ENCODE measurements at places on chromosomes 11 and 22. TPM values are rescaled to one million over a fixed set of nuclear protein-coding genes. Genes with fewer than 3 reads are reported as not detected.

The GALNT18 gene
- 2.7 TPM for total RNA-seq

The HORMAD2 gene
- not detected for total RNA-seq

The UPK2 gene
- not detected for total RNA-seq

The FAT3 gene
- total RNA-seq = not detected

The TRIM51 gene
- total RNA-seq = not detected

The TECTA gene
- total RNA-seq = 0.19 TPM

The APOA4 gene
- total RNA-seq = not detected

The SHANK3 gene
- total RNA-seq = 0.05 TPM

The BMAL1 gene
- total RNA-seq = 20.2 TPM

The MPPED1 gene
- not detected for total RNA-seq

- peaks cover 2% of the 10 kb centered on the region for H3K27me3 ChIP-seq
- no peak overlapping the region for H3K4me3 ChIP-seq
- no peaks in the 10 kb centered on the region for H3K36me3 ChIP-seq
- H3K27ac ChIP-seq = no peak overlapping the region
- no peaks in the 10 kb centered on the region for H3K4me1 ChIP-seq
Observed at GRCh38 chr11:12973528-12974181, 35.5 kb upstream of the RASSF10 start.

GRCh38 chr22:41216984-41217383 is 11.9 kb downstream of the L3MBTL2 start:
- H3K27me3 ChIP-seq = no peaks in the 10 kb centered on the region
- DNase-seq = no peak
- H3K27ac ChIP-seq = peak overlapping the region; percentile 44
- peaks cover 19% of the 10 kb centered on the region for H3K4me1 ChIP-seq
- no peak overlapping the region for H3K4me3 ChIP-seq

GRCh38 chr11:11217289-11217928 is 135.6 kb downstream of the CSNK2A3 start:
- H3K36me3 ChIP-seq = no peaks in the 10 kb centered on the region
- DNase-seq = no peak
- no peak overlapping the region for H3K4me3 ChIP-seq
- no peaks in the 10 kb centered on the region for H3K4me1 ChIP-seq

DNA sequence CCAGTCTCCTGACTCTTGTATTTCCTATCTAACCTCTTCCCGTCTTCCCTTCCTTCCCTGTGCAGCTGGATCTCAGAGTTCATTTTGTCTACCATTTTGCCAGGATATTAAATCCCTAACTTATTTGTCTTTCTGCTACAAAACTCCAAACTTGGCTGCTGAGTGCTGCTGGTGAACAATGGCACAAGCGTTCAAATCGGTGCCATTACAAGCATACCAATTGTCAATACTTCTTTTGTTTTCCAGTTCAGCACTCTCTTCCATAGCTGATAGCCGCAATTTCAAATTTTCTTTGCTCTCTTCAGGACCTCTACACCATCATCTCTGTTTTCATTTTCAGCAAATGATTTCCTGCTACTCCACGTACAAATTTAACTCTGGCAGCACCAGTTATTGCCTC is 13.4 kb downstream of the IL18 start:
- no peaks in the 10 kb centered on the region for H3K27me3 ChIP-seq
- H3K36me3 ChIP-seq = no peaks in the 10 kb centered on the region
- no peak overlapping the region for H3K27ac ChIP-seq
- no peak overlapping the region for H3K4me3 ChIP-seq
- no peaks in the 10 kb centered on the region for H3K4me1 ChIP-seq

DNA sequence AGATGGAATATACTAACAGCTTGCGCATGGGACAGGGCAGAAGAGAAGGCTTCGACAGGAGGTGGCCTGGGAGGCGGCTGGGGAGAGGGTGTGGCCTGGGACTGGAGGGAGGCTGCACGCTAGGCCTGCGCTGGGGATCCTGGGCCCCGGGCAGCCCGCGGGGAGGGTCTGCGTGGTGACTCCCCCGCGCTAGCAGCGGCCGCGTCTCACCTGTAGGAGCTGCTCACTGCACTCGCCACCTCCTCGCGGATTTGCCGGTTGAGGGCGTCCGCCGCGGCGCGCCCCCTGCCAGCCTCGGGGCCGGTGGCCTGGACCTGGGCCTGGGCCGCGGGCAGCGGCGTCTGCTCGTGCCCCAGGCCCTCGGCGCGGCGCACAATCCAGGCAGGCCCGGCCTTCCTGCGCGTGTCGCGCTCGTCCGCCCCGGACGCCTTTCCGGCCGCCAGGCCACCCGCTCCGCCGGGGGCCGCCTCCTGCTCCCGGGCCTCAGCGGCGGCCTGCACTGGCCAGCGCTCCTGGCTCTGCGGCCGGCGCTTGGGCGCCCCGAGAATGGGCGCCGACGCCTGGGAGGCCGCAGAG is 1.5 kb downstream of the MAP6 start:
- peak; percentile 27 for DNase-seq
- peak overlapping the region; percentile 17 for H3K4me3 ChIP-seq
- H3K27me3 ChIP-seq = peaks cover 69% of the 10 kb centered on the region

DNA sequence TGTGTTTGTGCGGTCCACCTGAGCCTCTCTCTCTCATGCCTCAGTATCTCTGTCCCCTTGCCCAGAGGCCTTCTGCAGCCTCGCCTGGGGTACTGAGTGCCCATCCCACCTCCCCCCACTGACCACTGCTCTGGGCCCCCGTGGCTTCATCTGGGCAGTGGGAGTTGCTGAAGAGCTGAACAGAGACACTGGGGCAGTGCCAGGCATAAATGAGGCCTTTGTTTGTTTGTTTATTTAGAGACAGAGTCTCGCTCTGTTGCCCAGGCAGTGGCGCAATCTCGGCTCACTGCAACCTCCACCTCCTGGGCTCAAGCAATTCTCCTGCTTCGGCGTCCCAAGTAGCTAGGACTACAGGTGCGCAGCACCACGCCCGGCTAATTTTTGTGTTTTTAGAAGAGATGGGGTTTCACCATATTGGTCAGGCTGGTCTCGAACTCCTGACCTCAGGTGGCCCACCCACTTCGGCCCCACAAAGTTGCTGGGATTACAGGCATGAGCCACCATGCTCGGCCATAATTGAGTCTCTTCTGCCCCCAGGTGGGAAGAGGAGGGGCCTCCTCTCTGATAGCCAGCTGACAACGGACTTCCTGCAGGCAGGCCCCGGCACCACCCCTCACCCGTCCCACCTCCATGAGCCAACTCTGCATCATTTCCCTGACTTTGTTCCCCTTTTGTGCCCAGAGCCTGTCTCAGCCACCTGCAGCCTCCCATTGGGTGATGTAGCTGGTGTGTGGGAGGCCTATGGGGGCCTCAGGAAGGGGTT is 9.3 kb downstream of the CRYBB3 start:
- H3K4me3 ChIP-seq = no peak overlapping the region
- H3K4me1 ChIP-seq = no peaks in the 10 kb centered on the region
- DNase-seq = no peak
- H3K27me3 ChIP-seq = peaks cover 2% of the 10 kb centered on the region
- H3K36me3 ChIP-seq = no peaks in the 10 kb centered on the region

DNA sequence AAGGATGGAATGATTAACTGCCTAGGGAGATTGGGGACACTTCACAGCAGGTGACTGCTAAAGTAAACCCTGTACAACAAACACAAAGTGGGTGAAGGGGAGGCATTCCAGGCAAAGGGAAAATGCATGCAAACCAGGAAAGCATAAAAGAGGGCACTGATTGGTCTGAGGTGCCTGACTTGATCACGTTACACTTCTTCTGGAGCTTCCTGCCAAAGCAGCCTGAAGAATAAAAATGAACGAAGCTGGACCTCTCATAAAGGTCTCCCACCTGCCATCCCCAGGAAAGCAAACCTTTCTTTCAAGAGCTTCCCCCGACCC is 46.7 kb upstream of the SCUBE2 start:
- no peak overlapping the region for H3K4me3 ChIP-seq
- DNase-seq = no peak
- peaks cover 32% of the 10 kb centered on the region for H3K4me1 ChIP-seq
- H3K27me3 ChIP-seq = no peaks in the 10 kb centered on the region
- H3K27ac ChIP-seq = peak overlapping the region; percentile 68
- H3K36me3 ChIP-seq = peaks cover 9% of the 10 kb centered on the region

DNA sequence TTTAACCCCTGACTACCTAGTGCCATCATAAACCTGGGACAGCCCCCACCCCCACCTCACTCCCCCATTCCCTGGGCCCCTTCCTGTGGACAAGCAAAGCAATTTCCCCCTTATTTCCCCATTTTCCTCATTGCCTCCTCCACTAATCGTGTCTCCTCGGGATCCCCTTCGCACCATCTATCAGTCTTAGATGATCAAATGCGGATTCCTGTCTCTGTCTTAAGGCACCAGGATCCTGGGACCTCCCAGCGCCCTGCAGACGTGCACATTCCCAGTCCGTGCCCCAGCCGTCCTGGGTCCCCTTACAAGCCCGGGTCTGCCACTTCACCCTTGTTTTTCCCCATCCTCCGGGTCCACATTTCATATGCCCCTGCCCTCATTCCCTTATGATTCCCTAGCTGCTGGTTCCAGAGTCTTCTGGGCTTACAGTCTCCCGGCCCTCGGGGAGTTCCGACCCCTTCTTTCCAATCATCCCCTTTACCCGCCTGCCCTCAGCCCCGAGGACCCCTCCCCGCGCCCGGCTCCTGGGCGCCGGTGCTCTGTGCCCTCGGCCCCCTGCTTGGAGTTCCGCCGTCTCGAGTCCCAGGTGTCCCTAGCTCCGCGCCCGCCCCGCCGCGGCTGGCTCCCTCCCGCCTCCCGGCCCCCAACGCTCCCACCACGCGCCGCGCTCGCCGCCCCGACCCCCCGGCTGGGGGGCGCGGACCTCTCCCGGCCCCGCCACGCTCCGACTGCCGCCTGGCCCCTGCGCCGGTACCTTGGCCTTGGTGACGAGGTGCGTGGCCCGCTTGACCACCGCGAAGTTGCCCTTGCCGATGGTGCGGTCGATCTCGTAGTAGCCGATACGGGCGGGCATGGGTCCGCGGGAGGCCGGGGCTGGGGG is 599 bp downstream of the SIK3 start:
- peak overlapping the region; percentile 88 for H3K4me3 ChIP-seq
- no peaks in the 10 kb centered on the region for H3K27me3 ChIP-seq
- H3K27ac ChIP-seq = peak overlapping the region; percentile 87
- H3K4me1 ChIP-seq = peaks cover 51% of the 10 kb centered on the region
- DNase-seq = peak; percentile 44
- H3K36me3 ChIP-seq = no peaks in the 10 kb centered on the region

DNA sequence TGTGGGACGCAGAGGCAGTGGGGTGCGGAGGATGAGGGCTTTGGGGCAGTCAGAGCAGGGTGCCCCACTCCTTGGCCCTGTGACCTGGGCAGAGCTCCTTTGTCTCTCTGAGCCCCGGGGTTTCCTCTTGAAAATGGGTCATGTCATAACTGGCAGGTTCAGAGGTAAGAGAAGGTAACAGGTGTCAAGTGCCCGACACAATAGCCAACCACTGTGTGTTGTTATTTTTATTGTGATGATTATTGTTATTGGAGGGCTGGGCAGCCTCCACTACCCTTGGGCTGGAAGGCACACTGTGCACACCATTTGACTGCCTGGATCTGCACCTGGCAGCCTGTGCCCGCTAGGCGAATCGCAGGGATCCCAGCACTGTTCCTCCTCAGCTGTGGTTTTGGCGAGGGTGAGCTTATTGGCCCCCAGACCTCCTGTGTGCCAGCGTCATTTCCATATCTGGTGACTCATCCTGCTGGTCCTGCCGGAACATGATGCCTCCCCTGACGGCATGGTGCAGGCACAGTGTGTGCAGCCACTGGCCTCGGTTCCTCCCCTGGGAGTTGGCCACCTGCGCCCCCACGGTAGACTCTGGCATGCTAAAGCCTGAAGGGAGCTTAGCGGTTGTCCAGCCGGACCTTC is 15.4 kb upstream of the SOX10 start:
- no peak overlapping the region for H3K4me3 ChIP-seq
- no peaks in the 10 kb centered on the region for H3K27me3 ChIP-seq
- no peaks in the 10 kb centered on the region for H3K36me3 ChIP-seq
- DNase-seq = peak; percentile 11
- H3K27ac ChIP-seq = no peak overlapping the region

DNA sequence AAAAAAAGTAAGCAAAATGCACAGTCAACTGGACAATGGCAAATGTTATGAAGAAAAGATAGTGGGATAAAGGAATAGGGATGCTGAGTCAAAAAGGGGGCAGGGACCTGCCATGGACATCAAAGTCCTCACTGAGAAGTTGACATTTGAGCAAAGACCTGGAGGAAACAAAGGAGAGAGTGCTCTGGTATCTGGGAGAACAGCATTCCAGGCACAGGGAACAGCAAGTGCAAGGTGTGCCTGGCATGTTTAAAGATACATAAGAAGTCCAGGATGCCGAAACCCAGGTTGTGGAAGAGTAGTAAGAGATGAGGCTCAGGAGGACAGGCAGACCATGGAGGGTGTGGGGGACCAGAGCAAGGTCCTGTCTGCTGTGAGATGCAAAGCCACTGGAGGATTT is 123.3 kb downstream of the RRAS2 start:
- no peak for DNase-seq
- H3K27me3 ChIP-seq = peaks cover 3% of the 10 kb centered on the region
- H3K4me1 ChIP-seq = peaks cover 4% of the 10 kb centered on the region
- H3K36me3 ChIP-seq = no peaks in the 10 kb centered on the region

- no peak overlapping the region for H3K4me3 ChIP-seq
- no peaks in the 10 kb centered on the region for H3K4me1 ChIP-seq
- H3K36me3 ChIP-seq = peaks cover 7% of the 10 kb centered on the region
- H3K27ac ChIP-seq = no peak overlapping the region
- DNase-seq = no peak
Observed at GRCh38 chr22:45426387-45426786, 12.9 kb downstream of the RIBC2 start.

- no peak overlapping the region for H3K27ac ChIP-seq
- H3K4me3 ChIP-seq = no peak overlapping the region
- H3K27me3 ChIP-seq = no peaks in the 10 kb centered on the region
- DNase-seq = no peak
- H3K36me3 ChIP-seq = peaks cover 3% of the 10 kb centered on the region
Observed at GRCh38 chr22:26573026-26573662, 16.8 kb downstream of the TPST2 start.

DNA sequence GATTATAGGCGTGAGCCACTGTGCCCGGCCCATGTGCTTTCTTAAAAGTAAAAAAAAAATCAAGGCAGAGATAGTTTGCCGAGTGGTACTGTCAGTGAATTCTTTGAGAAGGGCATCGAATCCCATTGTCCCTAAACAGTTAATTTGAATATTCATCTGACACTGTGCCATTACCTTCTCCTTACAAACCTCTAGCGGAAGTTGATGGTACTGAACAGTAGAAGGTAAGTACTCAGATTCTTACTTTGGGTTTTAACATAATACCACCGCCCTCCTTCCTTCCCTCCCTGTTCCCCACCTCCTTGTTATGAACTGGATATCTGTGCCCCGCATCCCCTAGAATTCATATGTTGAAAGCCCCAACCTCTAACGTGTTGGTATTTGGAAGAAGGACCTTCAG is 58.2 kb upstream of the CLMP start:
- no peak overlapping the region for H3K27ac ChIP-seq
- no peak overlapping the region for H3K4me3 ChIP-seq
- no peaks in the 10 kb centered on the region for H3K27me3 ChIP-seq
- H3K4me1 ChIP-seq = no peaks in the 10 kb centered on the region

- DNase-seq = no peak
- H3K4me3 ChIP-seq = no peak overlapping the region
- no peak overlapping the region for H3K27ac ChIP-seq
- H3K36me3 ChIP-seq = no peaks in the 10 kb centered on the region
- no peaks in the 10 kb centered on the region for H3K4me1 ChIP-seq
Observed at GRCh38 chr11:40186437-40187263, 1272.8 kb downstream of the LRRC4C start.

GRCh38 chr22:31556627-31557203 is 60.4 kb downstream of the SFI1 start:
- peaks cover 33% of the 10 kb centered on the region for H3K36me3 ChIP-seq
- no peak overlapping the region for H3K4me3 ChIP-seq
- H3K27me3 ChIP-seq = no peaks in the 10 kb centered on the region
- H3K27ac ChIP-seq = peak overlapping the region; percentile 11

- no peak overlapping the region for H3K4me3 ChIP-seq
- H3K36me3 ChIP-seq = no peaks in the 10 kb centered on the region
- H3K4me1 ChIP-seq = no peaks in the 10 kb centered on the region
- peaks cover 9% of the 10 kb centered on the region for H3K27me3 ChIP-seq
Observed at GRCh38 chr11:13169709-13170108, 107.9 kb upstream of the BMAL1 start.
